ENCODE measurements at places on chromosomes 3 and 15. TPM values are rescaled to one million over a fixed set of nuclear protein-coding genes. Genes with fewer than 3 reads are reported as not detected.

GRCh38 chr3:124707656-124708062 lies 22.6 kb upstream of the UMPS start:
- no peak overlapping the region for H3K27ac ChIP-seq
- no peak for DNase-seq
- no peak overlapping the region for H3K4me3 ChIP-seq
- no peaks in the 10 kb centered on the region for H3K27me3 ChIP-seq
- no peaks in the 10 kb centered on the region for H3K4me1 ChIP-seq
- H3K36me3 ChIP-seq: no peaks in the 10 kb centered on the region

DNA sequence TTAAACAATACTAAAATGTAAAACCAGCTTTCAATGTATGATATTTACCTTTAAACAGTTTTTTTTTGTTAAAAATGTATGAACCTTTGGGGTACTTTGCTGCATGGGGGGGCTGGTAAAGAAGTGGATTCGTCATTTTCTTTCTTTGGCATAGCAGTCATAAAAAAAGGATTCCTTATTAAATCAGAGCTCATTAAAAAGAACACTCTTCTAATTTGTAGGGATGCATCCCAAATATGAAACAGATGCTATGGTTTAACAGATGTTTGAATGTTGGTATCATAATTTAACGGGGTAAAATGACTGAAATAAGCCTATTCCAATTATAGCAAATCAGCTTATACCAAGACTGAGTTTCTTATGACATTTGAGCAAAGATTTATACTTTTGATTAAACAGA lies 234.4 kb downstream of the BBX start:
- no peaks in the 10 kb centered on the region for H3K4me1 ChIP-seq
- H3K27ac ChIP-seq: no peak overlapping the region
- H3K27me3 ChIP-seq: no peaks in the 10 kb centered on the region
- DNase-seq: no peak
- no peaks in the 10 kb centered on the region for H3K36me3 ChIP-seq

Gene CCR3
- not detected for total RNA-seq

GRCh38 chr3:15451216-15452113 lies 24.1 kb downstream of the EAF1 start:
- no peak for DNase-seq
- no peaks in the 10 kb centered on the region for H3K27me3 ChIP-seq
- no peaks in the 10 kb centered on the region for H3K4me1 ChIP-seq

Gene CPN2
- not detected for total RNA-seq

Gene RASGRP1
- 1.3 TPM for total RNA-seq

- no peaks in the 10 kb centered on the region for H3K27me3 ChIP-seq
- H3K4me3 ChIP-seq: no peak overlapping the region
- no peaks in the 10 kb centered on the region for H3K4me1 ChIP-seq
- H3K36me3 ChIP-seq: no peaks in the 10 kb centered on the region
- no peak overlapping the region for H3K27ac ChIP-seq
Observed at GRCh38 chr3:44355362-44356033, 16.9 kb downstream of the TCAIM start.

DNA sequence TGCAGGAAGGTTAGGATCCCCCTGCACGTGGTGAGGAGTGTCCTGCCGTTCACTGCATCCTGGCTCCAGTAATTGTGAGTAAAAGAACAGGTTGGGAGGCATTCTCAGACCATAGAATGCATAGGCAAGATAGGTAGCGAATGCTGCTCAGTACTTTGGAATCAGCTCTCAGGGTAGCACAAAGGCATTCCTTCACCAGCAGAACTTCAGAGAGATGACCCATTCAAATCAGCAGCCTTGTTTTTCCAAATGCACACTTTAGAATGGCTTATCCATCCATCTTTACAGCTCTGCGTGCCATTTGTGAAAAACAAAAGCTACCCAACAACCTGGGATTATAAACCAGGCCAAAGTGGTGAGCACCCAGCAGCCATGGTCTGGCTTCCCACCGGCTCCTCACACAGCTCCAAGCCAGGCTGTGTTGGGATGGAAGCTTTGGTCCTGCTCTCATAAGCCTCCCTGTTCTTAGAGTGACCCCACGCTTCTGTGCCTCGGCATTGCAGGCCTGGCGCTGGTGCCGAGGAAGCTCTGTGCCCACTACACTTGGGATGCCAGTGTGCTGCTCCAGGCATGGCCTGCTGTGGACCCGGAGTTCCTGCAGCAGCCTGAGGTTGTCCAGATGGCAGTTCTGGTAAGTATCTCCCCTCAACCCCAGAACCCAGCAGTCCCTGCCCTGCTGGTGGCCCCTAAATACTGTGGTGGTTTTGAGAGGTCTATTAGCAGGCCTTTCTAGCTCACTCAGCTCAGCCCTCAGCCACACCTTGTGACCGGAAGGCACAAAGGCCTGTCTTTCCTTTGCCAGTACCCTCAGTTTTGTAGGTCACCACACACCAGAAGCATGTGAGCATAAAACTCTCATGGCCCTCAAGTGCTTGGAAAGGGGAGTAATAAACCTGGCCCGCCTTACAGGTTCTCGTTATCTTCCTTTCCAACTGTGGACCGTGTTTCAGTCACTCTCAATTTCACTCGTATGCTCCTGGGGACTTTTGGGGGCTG lies 52.9 kb upstream of the LIMD1 start:
- no peaks in the 10 kb centered on the region for H3K36me3 ChIP-seq
- peaks cover 5% of the 10 kb centered on the region for H3K4me1 ChIP-seq
- H3K27ac ChIP-seq: no peak overlapping the region
- no peak for DNase-seq

GRCh38 chr15:36903922-36904556 lies 196.3 kb downstream of the MEIS2 start:
- H3K27me3 ChIP-seq: no peaks in the 10 kb centered on the region
- peak; percentile 73 for DNase-seq
- H3K4me1 ChIP-seq: no peaks in the 10 kb centered on the region
- H3K36me3 ChIP-seq: no peaks in the 10 kb centered on the region
- H3K4me3 ChIP-seq: no peak overlapping the region

GRCh38 chr15:100254691-100255090 lies 87.1 kb downstream of the ADAMTS17 start:
- DNase-seq: peak; percentile 39
- H3K4me3 ChIP-seq: no peak overlapping the region
- H3K27ac ChIP-seq: no peak overlapping the region
- no peaks in the 10 kb centered on the region for H3K27me3 ChIP-seq
